ENCODE measurements at places on chromosomes 2 and 18.

DNA sequence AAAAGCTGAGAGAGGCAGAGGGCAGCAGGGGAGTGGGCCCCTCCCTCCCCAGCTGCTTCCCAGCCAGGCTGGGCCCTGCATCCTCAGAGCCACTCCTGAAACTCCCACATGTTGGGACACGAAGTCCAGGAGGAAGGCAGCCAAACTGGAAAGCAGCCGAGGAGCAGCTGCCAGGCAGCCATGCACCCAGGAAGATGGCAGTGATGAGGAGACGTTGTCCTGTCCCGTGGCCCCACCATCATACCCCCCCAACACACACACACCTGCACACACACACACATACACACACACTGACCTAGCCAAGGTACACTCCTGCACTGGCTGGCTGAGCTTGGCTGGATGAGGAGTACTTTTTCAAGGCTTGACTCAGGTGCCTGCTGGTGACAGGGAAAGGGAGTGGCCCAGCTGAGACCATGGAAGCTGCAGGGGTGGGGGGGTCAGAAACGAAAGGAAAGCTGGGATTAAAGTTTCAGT, 106.0 kb downstream of the CYP26B1 start:
- no peak for DNase-seq

DNA sequence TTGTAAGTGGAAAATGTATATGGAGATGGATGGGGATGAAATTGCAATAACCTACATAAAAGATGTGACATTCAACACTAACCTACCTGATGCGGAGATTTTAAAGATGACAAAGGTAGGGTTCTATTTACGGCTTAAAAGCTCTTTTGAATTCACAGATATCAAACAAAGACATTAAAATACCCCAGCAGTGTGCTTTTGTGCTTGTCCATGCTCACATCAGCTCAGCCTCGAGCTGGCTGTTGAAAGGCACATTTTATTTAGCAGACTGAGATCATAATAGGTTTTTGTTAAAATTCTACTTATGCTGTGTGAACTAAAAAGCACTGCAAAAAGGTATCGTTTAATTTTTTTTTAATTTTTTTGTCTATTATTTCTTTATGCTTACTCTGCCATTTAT, 96.0 kb upstream of the CDCA7 start:
- DNase-seq: no peak

DNA sequence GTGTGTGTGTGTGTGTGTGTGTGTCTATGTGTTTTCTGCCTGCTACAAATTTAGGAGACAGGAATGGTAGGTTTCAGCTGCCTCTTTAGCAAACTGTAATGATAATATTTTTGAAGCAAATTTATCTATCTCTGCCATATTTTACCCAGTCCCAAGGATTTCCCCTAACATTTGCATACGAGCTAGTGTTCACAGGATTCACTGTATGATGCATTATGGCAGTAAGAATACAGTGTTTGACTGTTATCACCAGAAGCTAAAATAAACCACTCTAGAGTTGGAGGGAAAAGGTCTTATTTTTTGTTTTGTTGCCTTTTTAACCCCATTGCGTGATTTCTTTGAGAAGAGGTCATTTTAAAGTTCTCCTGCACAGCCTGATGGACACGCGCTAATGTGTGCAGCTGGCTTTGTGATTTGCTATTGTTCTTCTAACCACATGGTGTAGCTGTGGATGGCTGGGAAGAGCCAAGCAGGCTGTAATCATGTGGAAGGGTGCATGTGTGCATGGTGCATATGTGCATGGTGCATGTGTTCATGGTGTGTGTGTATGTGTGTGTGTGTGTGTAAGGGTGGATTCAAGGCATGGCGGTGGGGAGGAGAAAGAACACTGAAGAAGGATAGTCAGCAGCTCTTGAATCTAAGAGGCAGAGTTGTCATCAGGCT, 62.4 kb downstream of the PLB1 start:
- no peak for DNase-seq

DNA sequence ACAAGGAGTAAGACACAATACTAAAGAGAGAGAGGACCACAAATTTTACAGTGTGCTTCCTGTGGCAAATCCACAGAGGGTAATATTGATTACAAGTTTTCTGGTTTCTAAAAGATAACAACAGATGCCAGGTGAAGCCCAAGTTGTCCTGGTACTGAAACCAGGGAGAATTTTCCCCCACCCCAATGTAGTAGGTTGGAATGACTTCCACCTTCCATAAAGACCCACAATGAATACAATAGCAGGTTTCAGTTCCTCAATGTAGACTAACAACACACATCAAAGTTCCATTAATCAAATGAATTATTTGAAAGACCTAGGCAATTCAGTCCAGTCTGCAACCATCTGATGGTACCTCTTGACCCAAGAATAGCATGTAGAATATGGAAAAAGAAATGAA, 44.0 kb upstream of the TMEM247 start:
- no peak for DNase-seq

DNA sequence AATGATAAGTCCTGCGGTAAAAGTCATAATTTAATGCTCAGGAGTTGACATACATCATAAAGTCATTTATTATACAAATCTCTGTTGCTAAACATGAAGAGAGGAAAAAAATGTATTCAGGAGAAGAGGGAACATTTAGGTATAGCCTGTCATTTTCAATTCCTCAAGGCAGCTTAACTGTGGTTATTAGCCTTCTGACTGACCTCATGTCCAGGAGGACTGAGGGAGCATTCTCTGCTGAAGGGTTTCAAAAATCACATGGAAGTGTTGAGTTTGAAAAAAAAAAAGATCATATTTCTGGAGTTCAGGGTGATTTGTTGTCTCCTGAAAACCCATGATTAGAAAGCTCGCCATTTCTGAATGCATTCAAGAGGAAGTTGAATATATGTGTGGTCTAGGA, 1371.1 kb upstream of the LRRTM1 start:
- no peak for DNase-seq

DNA sequence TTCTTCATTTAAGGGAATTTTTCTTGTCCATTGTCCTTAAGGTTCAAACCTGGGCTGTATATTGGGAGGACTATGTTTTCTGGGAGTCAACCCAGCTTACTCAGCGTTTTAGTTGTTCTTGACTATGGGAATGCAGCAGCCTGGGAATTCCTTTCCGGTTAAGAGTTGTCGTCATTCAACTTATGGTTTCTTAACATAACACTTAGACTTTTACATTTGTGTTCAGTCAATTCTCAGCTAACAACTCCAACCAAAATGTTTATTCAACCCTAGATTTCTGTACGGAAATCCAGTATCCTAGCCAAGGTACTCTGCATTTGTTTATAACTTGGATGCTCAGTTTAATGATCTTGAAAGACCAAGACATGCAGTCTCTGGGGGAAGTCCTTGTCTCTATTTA, 960.9 kb downstream of the CBLN2 start:
- DNase-seq: no peak

GRCh38 chr2:21223618-21224017, 99.8 kb downstream of the TDRD15 start:
- DNase-seq: no peak

GRCh38 chr2:226300196-226300886, 499.3 kb downstream of the IRS1 start:
- no peak for DNase-seq

DNA sequence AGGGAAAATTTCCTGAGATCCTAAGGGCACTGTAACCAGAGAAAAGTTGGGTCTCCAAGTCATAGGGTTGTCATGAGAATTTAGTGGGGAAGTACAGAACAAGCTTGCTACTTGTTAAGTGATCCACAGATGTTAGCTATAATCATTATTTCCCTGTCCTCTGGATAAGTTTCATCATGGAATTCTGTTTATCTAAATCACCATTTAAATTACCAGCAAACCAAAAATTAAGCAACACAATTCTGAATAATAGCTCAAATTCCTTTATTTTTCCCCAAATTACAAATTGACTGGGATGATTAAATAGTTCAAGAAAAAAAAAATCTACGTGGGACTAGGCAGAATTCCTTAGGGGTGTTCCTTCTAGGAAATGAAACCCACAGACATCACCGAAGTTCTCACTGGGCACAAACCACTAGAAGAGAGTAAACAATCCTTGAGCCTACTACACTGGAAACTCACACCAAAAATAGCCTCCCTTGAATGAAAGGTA, 159.5 kb downstream of the COL6A3 start:
- DNase-seq: peak; percentile 61

GRCh38 chr18:37769826-37770225, 204.2 kb upstream of the CELF4 start:
- DNase-seq: no peak

- DNase-seq: no peak
These were observed 70.0 kb upstream of the KCNH7 start for GRCh38 chr2:162908567-162908966.

DNA sequence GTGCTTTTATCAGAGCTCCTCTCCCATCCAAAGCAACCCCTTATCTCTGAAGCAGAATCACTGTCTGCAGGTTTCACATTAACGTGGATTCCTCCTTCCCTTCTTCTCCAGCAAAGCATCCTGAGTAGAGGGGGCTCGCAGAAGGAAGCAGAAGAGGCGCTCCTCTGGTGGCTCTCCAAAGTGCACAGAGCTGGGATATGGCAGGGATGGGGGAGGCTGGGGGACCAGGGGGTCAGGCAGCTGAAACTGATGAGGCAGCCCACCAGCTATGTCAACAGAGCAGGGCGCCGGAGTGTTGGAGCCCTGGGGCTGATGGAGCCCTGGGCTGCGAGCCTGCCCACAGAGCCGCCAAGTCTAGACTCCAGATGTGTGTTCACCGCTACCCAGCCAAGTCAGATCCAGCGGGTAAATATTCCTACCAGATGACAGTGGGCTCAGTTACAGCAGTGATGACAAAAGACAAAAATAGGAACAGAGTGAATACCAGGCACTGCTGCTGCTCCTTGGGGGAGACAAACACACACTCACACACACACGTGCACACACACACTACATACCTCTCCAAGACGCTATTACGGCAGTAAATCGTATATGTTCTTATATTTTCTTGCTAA, 678.3 kb upstream of the ID2 start:
- DNase-seq: peak; percentile 87

DNA sequence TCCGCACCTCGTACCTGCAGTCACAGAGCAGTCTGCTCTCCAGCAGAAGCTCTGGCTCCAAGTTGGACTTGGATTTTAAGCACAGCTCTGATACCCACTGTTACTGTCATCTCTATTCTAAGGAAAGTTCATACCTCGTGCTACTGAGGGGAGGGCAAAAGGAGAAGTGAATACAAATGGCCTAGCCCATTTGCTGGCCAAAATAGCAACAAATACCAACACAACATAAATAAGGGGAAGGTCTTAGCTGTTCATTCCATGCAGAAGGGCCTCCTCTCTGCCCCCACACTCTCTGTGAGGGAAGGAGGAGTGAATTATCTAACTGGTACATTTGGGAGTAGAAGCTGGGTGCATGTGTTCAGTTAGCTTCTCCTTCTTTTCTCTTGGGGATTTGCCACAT, 739.4 kb upstream of the RAB6C start:
- DNase-seq: no peak

DNA sequence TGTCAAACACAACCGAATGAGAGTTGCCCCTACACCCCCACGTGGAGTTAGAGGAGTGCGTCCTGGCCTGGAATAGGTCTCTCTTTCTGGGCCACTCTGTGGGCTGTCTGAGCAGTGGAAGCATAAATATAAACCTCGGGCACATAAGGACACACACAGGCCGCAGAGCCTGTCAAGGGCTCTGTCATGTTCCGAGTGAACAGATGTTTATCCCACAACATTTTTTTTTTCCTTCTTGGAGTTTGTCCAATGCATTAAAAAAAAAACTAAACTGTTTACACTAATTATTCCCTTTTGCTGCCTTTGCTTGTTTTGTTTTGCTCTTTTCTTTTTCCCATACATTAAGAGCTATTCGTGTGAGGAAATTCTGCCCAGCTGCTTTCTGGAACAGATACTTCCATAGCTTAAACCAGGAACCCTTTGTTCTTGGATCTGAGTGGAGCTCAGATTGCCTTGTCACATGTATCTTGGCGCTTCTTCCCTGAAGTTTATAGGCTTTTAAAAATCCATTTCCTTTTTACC, 228.3 kb upstream of the FOSL2 start:
- DNase-seq: peak; percentile 22

- no peak for DNase-seq
These were observed 11.2 kb downstream of the VIL1 start for GRCh38 chr2:218429911-218430692.

DNA sequence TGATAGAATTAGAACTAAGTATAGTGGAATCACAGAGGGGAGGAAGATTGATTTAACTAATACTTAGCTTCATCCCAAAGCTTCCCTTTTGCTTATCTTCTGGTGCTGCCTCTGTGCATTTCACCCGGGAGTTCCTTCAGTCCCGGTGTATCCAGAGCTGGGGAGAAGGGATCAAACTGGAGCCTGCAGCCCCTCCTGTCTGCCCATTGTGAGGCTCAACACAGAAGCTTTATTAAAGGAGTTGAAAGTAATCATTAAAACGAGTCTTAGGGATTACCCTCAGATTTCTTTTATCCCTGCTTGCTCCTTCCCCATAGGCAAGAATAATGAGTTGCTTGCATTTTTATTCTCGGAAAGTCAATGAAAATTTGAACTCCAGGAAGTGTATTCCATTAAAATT, 739.7 kb upstream of the DDX18 start:
- no peak for DNase-seq

GRCh38 chr2:142875652-142876051, 1.8 kb upstream of the KYNU start:
- no peak for DNase-seq

DNA sequence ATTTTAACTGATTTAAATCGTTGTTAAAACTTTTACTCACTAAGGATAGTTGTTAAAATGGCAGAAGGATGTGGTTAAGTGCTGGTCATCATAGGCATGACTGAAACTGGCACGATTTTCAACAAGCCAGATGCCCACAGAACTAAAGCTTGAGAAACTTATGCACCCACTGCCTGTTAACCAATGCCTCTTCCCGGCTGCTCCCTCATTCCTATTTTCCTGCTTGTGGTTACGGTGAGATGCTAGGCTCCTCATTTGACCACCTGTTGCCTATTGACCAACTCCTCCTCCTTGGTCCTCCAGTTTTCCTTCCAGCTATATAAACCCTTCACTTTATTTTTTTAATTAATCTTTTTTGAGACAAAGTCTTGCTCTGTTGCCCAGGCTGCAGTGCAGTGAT, 238.7 kb downstream of the TFCP2L1 start:
- no peak for DNase-seq

DNA sequence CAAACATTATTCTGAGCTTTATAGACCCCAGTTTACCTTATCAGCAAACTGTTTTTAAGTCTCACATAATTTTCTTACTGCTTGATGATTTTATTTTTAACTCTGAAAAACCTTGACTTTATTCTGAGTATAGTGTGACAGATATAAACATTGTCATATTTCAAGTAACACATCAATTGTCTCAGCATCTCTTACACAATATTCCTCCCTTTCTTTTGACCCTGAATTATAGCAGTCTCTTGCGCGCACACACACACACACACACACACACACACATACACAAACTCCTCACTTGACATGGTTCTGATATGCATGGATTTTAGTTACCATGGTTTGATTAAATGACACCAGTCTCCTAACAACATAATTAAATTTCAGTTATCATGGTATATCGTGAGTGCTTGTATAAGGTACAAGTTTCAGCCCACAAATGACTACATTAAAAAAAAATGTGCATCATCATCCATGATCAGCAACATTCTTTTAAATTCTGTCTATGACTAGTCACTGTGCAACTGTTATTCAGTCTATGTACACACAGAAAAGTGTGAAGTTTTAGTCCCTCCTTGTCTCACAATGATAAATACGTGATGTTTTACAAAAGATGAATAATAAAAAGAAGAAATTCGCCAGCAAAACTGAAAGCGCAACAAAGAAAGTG, 39.5 kb upstream of the TACR1 start:
- peak; percentile 85 for DNase-seq

All from fibroblast of skin of back (primary cell).